D721Med (cell line): ENCODE measurements at places on chromosomes 11 and 22.

DNA sequence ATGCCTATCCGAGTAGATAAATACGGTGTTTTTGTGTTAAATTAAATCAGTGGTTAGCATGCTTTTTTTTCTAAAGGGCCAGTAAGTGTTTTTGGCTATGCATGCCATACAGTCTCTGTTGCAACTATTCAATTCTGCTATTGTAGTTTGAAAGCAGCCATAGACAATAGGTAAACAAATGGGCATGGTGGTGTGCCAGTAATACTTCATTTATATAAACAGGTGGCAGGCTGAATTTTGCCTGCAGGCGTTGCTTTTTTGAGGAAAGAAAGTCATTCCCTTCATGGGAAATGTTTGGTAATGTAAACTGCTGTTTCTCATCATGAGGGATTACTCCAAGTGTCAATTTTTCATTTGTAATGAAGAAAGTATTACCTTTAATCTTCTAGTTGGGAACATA lies 106.5 kb downstream of the TMEM135 start:
- DNase-seq = no peak

DNA sequence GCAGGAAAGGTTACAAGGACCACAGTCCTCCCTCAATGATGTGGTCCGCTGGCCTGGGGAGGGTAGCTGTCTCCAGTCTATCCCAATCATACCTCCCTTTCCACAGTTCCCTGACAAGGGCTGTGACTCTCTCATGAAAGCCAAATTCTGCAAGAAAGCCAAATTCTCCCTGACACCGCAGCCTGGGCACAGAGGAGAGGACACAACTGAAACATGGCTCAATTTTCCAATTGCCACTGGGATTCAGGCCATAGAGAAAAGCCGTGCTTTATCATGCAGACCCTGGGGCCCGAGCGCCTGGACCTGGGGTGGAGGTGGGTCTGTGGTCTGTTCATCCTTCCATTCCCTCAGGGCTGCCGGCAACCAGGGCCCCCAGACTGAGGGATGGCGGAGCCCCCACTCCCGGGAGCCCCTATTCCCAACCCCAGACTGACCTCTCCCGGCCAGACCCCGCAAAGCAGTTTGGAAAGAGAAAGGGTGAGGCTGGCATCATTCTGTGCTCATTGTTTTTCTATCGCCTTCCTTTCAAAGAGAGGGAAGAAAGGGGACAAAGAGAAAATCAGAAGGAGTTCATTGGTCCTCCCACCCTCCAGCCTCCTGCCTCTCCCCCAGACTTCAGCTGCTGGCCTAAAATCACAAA lies 239.5 kb downstream of the BUD13 start:
- no peak for DNase-seq

- no peak for DNase-seq
These were observed 621.5 kb upstream of the B3GAT1 start for GRCh38 chr11:135033540-135033939.

- no peak for DNase-seq
These were observed 123.4 kb upstream of the SYT13 start for GRCh38 chr11:45409587-45409986.

DNA sequence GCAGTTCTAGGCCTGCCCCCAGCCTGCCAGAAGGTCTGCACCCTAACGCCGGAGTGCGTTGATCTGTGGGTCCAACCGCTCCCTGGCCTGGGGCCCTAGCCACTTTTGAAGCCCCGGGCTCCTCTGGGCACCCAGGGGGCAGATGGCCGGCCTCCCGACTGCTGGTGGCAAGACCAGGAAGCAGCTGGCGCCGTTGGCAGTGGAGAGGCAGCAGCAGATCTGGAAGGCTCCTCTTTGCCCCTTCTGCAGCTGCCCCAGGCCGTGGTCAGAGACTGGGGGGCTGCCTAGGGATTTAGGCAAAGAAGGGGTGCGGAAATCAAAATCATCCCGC lies 445 bp upstream of the VWCE start:
- DNase-seq = no peak

DNA sequence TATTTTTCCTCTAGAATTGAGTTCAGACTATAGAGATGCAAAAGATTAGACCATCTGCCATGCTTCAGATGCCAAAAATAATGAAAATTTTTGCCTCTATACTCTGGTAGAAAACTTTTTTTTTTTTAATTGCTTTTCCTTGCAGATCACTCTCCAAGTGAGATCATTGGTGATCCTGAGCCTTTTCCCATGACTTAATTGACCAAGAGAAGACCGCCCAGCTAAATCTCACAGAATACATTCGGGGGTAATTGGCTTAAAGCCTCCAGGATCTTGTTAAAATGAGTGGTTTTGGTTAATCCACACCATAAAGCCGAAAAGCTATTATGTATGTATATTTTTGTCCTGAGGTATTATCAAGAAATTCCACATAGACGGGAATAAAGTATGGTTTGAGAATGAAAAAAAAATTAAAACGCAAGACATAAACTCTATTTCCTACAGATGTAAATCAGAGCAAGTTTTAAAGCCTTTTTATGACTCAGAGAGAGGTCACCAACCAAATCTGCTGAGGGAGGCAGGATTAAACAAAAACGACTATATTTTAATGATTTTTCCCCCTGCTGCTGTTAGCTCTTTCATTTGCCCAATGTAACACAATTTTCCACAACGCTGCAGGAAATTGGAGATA lies 64.0 kb downstream of the PARVA start:
- DNase-seq = no peak

DNA sequence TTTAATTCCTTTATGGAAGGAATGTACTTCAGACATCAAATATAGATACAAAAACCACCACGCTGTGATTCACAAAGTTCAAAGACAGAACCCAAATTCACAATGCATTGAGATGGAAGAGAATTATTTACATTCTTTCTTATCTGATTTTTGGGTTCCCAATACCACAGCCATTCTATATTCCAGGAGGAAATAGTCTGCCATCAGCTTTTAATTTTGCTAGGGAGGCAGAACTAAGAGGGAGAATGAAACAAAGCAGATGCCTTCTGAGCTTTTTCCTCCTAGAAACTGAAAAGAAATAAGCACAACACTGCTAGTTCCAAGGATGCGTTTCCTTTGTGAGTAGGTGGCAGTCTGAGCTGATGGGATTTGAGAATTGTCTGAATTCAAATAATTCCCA lies 283.0 kb upstream of the NARS2 start:
- no peak for DNase-seq

- no peak for DNase-seq
These were observed 392.2 kb downstream of the TBC1D22A start for GRCh38 chr22:47154621-47155081.

- DNase-seq = no peak
These were observed 3.1 kb downstream of the CDC42EP1 start for GRCh38 chr22:37563153-37564081.

DNA sequence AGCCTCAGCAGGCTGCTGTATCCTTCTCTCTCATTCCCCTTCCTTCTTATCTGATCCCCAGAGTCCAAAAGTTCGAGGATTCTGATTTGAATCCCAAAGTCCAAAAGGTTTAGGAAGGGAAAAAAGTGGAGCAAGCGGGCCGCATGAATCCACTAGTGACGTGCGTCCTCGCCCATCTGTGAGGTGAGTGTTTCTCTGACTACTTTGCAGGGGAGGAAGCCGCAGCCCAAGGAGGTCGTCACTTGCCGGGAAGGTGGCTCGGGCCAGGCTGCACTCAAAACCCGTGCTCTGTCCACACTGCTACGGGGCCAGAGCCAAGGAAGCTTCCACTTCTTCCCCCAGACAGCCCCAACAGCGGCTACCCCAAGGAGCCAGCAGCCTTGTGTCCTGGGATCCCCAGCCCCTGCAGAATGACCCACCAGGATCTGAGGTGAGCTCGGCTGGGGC lies 16.3 kb downstream of the SLC25A18 start:
- DNase-seq = no peak

DNA sequence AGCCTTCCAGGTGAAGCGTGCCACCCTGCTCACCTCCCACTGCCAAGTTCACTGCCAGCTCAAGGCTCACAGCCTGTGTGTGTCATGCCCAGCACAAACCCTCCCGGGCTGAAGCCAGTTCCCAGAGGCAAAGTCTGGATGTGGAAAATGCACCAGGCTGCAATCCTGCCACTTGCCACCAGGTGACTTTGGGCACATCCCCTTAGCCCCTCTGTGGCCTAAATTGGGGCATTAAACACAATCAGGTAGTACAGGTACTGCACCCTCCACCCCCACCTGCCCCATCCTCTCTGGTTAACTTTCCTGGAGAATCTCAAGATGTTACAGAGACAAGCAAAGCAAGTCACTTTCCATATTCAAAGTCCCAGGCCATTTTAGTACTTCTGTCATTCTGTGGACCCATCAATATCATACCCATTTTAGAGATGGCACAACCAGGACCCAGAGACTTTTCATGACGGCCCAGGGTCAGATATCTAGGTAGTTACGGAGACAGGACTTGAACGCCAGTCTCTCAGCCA lies 1.8 kb upstream of the RASD2 start:
- DNase-seq = no peak

DNA sequence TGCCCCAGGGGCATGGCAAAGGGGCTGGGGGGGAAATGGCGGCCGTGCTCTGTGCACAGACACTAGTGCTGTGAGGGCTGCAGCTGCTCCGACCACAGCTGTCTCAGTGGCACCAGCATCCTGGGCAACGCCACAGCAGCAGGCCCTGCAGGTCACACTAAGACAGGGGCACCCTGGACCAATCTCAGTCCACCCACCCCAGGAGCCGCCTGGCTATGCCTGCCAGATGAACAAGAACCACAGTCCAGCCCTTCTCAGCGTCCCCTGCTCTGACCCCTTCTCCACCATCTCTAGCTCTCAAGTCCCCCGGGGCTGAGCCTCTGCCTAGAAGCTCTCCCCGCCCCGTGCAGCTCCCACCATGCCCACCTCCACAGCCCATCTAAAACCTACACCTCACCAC lies 16.5 kb downstream of the TUBGCP6 start:
- no peak for DNase-seq

DNA sequence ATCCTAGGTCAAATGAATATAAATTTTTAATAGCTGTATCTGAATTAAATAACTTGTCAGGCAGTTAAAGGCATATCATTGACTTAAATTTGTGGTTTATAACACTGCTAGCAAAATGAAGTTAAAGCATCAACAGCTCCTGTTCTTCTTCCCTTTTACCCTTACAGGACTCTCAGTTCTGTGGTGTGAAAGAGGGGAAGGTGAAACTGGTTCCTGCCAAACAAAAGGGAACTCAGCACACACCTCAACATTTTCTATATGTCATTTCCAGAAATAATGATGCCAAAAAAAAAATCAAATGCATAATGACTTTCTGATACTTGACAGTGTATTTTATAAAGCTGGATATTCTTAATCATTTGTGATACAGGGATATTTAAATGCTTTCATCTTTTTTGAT lies 21.2 kb downstream of the ARL14EP start:
- DNase-seq = no peak

DNA sequence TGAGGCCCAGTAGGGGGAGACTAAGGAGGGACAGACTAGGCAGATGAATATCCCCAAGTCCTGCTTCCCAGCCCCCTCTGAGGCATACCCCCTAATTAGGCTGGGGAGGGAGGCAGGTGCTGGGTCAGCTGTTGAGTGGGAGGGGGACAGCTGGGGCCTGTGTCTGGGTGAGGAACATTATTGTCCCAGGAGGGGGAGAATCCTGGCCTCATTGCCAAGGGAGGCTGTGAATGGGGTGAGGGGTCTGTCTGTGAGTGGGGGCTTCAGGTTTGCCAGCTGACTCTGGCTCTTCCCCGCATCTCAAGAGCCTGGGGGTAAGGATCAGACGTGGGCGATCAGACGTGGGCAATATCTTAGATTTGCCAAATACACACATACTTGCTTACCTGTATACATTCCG lies 2.1 kb downstream of the INPPL1 start:
- no peak for DNase-seq
